ENCODE measurements at places on chromosomes 5 and 9.
A peak's percentile ranks its signal among the peaks of the same experiment; 100 is the strongest.

- no peak for DNase-seq
Measured at GRCh38 chr5:9500193-9500592, 45.7 kb downstream of the SEMA5A start.

DNA sequence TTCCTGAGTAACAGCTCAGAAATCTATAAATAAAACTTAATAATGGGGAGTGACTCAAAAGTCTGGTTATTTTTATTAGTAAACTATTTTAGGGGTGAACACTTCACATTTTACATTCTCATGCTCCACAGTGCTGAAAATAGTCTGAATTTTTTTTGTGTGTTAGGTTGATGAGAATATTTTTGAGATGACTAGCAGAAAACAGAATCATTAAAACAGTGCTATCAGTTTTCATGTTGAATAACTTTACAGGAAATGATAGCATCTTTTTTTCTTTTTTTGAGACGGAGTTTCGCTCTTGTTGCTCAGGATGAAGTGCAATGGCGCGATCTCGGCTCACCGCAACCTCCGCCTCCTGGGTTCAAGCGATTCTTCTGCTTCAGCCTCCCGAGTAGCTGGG lies 60.3 kb downstream of the TMC1 start:
- no peak for DNase-seq

DNA sequence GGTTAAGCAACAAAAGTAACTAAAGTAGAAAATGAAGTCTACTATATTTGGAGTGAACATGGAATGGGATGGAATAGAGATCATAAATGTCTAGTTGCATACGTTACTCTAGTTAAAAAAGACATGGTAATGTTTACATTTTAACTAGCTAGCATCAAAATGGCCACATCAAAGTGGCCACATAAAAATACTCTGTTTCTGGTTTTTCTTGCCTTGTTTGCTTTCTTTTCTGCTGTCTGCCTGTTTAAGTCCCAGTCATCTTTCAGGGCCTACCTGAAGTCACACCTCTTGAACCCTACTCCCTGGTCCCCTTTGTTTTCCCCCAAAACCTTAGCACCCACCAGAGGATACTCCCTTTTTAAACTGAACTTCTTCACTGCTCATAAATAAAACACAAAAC lies 6.4 kb upstream of the KIF2A start:
- no peak for DNase-seq

- no peak for DNase-seq
Measured at GRCh38 chr9:95588724-95589588, 72.2 kb upstream of the PTCH1 start.

DNA sequence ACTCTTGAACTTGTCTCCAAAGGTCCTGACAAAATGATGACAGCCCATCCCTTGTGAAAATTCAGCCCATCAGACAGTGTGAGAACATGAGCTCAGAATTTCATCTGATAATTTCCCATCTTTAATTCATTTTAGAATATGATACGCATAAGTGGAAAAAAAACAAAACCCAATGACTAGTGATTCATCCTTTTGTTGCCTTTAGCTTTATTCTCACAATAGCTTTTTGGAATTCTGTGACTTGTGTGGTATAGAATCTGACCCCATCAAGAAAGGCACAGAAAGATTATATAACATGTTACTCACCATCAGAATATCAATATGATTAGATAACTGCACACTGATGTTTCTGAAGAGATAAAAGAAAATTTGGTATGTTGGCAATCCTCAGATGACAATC lies 16.1 kb upstream of the TMED7 start:
- DNase-seq = no peak

- no peak for DNase-seq
Measured at GRCh38 chr5:160837211-160837610, 14.8 kb downstream of the ATP10B start.

- DNase-seq = no peak
Measured at GRCh38 chr9:27348785-27349697, 52.1 kb upstream of the EQTN start.

DNA sequence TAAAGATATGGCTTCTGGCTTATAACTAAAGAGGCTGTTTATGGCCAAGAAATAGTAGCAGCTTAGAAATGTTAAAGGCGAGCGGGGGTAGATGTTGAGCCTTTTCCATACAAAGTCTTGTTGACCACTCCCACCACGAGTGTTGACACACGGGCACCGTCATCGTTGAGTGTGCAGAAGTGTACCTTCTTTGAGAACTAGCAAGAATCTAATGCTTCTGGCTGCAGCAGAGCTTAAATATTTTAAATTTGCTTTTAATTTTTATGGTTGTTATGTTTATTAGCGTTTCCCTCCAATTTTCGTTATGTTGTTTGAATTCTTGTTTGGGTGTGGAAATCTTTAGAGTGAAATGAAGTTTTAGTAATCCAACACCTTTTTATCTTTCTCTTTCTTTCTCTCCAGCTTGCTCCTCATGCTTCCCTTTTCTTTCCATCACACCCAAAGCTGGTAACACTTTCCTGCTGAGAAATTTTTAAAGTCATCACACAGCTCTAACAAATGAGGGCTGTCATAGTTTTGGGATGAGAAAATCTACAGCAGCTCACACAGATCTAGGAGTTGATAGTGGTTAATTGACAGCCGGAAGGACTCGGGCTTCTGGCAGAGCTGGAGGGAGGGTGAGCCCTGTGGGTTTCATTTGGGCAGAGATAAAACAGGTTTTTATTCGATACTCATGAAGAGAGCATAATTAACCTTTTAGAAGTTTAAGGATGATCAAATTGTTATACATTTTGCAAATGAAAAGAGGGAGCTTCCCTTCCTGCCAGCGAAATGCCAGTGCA lies 120.1 kb upstream of the ZNF608 start:
- no peak for DNase-seq

DNA sequence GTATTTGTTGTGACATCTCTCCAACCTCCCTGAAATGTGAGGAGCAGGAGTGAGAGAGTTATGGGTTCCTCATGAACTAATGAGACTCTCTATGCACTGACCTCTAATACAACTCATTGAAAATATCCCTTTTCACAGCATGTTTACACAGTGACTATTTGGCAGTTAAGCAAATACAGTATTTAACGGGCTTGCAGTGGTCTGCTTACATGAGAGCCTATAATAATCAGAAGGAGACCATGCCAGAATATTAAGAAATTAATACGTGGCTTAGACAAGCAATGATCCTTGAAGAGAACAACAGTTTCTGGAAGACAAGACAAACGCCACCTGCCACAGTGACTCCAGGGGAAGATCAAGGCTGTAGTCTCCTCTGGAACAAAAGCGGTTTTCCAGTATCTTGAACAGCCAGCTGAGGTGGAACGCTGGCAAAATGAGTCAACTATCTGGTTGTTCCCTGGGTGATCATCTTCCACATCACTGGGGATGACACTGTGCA lies 424.5 kb downstream of the DMAC1 start:
- DNase-seq = peak; percentile 37

DNA sequence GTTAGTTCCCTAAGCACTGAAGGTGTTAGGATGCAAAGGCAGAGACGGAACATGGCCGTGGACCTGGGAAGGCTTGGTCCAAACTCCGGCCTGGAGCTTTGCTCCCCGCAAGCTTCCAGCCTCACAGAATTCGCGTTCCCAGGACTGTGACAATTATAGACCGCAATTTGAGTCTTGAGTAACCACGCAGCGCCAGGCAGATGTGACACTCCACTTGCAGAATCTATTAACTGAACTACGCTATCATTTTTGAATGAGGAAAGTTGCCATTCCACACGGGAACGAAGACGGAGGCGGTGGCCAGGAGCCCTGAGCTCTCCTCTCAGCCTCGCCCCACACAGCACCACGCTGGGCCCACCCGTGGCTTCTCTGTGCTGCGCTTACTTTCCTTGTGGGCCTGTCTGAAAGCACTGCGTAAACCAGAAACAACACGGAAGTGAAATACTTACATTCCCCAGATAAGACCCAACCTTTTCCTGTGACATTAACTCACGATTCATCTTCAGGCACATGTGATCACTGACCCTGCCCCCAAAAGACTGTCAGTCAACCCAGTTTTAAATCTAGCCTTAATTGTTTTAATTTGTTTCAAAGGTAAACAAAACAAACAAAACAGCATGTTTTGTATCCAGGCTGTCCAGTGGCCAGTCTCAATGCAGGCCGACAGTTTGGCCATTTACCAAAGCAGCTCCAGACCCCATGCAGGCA lies 16.1 kb upstream of the COL5A1 start:
- no peak for DNase-seq

GRCh38 chr9:96027251-96028131 lies 152.0 kb downstream of the ERCC6L2 start:
- DNase-seq = no peak

- no peak for DNase-seq
Measured at GRCh38 chr9:71886015-71886414, 25.0 kb downstream of the ABHD17B start.
